Psoas muscle (tissue), 8 donors: ENCODE measurements at places on chromosomes 4 and X.
A peak's percentile ranks its signal among the peaks of the same experiment; 100 is the strongest.

- DNase-seq, result no peak
Measured at GRCh38 chr4:146088690-146089089, 86.8 kb upstream of the LSM6 start.

DNA sequence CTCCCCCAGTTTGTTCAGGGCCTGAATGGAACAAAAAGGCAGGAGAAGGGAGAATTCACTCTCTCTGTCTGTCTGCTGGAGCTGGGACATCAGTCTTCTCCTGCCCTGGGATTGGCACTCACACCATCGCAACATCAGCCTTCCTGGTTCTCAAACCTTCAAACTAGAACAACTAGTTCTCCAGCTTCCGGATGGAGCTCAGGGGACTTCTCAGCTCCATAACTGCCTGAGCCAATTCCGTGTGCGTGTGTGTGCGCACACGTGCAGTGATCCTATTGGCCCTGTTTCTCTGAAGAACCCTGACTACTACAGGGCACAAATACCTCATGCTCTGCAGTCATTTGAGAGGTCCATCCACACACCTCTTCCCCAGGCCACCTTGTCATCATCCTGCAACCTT is 18.7 kb upstream of the MAN2B2 start:
- no peak for DNase-seq

DNA sequence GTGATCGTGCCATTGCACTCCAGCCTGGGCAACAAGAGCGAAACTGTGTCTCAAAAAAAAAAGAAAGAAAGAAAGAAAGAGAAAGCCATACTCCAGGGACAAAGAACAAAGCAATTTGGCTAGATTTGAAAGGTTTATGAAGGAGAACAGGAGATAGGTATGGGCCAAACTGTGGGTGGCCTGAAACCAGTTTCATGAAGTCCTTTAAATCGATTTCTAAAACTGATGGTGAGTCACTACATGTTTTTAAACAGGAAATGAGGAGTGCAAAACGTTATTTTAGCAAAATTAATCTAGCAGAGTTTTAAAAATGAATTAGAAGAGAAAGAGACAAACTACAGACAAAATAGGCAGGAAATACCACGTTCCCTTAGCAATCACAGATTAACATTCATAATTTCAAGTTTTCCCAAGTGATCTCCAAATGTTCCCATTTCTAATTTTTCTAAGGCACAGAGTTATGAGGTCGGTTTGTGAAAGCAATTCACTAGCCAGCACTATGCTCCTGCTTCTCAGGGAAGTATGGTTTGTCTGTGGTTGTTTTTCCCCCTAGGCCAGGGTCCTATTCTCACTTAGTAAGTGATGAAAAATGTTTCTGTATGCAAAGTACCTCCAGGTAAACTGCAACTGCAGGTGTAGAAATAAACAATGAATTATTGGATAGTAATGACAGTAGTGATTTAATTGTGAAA is 190.6 kb downstream of the PPP3CA start:
- DNase-seq, result no peak

DNA sequence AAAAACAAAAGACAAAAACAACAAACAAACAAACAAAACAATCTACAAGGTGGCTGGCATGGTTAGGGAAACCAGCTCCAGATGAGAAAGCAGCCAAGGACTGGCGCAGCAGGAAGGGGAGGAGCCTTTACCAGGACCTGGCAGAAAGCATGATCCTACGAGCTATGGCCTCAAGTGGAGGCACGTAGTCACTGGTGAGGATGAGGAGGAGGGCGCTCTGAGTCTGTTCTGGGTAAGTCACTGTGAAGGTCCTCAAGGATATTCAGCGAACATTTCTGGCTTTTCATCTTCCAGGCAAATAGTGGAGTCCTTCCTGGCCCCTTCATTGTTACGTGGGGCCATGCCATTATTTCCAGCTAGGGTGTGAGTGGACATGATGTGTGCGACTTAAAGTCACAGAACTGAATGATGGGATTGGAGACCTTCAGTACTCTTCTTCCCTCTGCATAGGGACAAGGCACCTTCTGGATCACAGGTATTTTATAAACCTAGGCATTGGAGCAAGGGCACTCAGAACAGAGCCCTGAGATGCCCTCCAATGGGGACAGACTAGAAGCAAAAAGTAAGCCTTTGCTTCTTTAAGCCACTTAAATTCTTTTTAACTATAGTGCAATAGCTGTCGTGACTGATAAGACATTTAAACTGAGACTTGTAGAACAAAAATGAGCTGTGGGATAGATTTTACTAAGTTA is 771.3 kb downstream of the RAB28 start:
- no peak for DNase-seq

DNA sequence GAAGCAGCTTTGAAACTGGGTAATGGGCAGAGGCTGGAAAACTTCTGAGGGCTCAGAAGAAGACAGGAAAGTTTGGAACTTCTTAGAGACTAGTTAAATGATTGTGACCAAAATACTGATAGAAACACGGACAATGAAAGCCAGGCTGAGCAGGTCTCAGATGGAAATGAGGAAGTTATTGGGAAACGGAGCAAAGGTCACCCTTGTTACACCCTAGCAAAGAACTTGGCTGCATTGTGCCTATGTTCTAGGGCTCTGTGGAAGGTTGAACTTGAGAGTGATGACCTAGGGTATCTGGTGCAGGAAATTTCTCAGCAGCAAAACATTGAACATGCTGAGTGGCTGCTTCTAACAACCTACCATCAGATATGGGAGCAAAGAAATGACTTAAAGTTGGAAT is 50.8 kb upstream of the FBXW7 start:
- DNase-seq, result no peak

DNA sequence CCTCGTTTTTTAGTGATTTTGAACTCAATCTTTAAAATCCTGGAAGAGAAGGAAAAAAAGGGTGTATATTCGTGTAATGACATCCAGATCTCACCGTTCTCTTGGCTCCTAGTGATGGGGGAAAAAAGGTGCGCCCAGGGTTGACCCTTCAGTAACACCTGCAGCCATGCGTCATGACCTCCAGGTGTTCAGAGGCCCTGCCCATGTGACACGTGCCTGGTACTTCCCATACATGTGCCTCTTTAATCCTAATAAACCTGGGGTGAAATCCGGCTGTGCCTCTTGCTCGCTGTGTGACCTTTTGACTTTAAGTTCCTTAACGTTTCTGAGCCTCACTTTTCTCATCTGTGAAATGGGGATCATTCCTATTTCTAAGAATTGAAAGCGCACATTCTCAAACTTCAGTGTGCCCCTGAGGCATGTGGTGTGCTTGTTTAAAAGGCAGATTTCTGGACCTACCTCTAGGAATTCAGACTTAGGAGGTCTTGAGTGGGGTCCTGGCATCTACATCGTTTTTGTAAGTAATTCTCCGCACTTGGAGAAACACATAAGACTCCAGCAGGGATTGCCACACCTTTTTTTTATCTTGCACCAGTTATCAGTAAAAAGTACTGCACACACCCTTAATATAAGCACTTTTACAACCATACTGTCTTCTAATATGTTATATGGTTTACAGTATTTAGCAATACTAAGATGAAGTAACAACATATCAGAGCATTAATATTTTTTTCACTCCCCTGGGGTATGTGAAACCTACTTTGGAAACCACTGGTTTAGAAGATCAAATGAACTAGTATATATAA is 90.1 kb downstream of the RELL1 start:
- DNase-seq, result no peak

GRCh38 chr4:181301735-181302710 is 941.2 kb upstream of the TENM3 start:
- peak; percentile 17 for DNase-seq

- no peak for DNase-seq
Measured at GRCh38 chr4:185700048-185700447, 111.9 kb downstream of the SORBS2 start.

GRCh38 chrX:36573720-36574119 is 434.4 kb upstream of the FAM47C start:
- DNase-seq, result no peak

- DNase-seq, result no peak
Measured at GRCh38 chrX:115650916-115651315, 89.9 kb downstream of the PLS3 start.

DNA sequence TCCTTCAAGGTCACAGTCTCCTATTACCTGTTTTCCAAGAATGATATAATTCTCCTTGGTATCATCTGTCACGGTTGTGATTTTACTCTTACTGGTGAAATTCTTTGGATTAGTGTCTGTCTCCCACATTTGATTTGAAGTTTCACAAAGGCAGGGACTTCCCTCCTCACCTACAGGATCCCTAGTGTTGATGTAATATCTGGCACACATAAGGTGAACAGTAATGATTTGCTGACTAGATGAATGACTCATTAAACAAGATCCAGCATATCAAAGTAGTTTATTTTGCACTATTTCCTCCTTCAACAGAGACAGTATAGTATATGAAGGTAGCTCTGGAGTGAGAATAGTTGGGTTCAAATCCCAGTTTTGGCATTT is 135.3 kb upstream of the IL1RAPL2 start:
- DNase-seq, result no peak

- no peak for DNase-seq
Measured at GRCh38 chr4:136803433-136803832, 728.9 kb downstream of the PCDH18 start.

DNA sequence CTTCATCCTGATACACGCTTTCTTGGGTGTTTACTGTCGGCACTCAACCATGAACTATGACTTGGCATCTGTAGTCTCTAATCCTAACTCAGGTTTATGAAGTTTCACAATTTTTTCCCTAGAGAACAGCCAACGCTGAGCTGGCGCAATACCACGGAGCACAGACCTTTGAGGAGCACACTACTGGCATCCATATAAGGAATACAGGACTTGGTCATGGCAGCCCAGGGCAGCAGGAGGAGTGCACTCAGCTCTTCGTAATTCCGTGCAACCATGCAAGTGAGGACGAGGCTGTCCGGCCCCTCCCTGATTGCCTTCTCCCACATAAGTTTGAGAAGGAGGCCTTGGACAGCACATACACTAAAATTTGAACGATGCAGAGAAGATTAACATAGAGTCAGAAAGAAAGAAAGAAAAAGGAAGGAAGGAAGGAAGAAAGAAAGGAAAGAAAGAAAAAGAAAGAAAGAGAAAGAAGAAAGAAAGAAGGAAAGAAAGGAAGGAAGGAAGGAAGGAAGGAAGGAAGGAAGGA is 41.0 kb upstream of the PDLIM5 start:
- DNase-seq, result peak; percentile 89

- DNase-seq, result no peak
Measured at GRCh38 chr4:88215351-88215750, 56.9 kb upstream of the ABCG2 start.

DNA sequence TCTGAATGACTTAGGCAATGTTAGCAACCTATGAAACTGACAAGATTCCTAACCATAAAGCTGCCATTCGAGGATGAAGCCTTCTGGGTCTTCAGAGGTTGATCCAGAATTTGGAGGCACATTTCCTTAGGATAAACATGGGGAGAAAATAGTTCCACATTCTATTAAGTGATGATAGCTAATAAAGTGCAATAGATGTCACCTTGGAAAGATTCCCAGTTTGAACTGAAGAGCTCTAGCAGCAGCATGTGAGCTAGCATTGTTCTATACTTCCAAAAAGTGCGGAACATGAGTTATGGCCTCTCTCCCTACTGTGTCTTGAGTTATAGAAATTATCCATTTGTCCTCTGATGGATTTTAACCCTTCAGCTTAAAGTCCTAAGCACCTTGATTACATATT is 991.4 kb upstream of the SLIT2 start:
- DNase-seq, result no peak

GRCh38 chr4:77127837-77128621 is 29.0 kb upstream of the CCNG2 start:
- DNase-seq, result no peak

GRCh38 chrX:40244980-40245379 is 147.2 kb upstream of the BCOR start:
- DNase-seq, result no peak

- DNase-seq, result no peak
Measured at GRCh38 chr4:54495641-54496040, 162.1 kb upstream of the KIT start.

DNA sequence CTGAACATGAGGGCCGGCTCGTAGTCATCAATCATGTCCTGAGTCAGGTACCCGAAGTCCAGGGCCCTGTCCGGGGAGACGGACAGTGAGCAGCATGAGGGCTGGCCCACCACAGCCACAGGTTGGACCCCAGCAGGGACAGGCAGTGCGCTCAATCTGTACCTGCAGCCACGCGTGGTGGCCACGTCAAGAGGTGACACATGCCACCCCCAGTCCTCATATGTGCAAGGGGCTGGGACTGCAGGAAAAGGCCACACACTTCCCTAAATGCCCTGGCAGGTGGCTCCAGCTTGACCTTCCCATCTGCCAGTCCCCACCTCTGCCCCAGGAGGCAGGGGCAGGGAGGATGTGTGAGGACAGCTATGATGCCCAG is 73.8 kb upstream of the MXD4 start:
- DNase-seq, result no peak

DNA sequence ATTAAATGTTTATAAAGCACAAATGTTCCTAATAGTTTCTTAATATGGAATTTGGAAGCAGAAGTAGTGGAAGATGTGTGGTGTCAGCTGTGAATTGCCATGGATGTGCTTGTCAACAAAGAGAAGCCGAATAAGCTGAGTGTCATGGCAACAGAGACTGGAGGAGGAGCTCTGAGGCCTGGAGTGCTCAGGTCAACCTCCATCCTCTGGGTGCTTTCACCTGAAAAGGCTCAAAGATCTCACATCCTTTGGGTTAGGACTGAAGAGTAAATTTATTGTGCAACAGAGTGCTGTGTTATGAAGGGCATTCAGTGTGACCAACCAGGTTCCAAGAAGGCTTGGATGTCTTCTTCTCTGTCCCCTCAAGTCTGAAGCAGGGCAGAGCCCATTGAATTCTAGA is 18.7 kb downstream of the SGMS2 start:
- DNase-seq, result no peak

DNA sequence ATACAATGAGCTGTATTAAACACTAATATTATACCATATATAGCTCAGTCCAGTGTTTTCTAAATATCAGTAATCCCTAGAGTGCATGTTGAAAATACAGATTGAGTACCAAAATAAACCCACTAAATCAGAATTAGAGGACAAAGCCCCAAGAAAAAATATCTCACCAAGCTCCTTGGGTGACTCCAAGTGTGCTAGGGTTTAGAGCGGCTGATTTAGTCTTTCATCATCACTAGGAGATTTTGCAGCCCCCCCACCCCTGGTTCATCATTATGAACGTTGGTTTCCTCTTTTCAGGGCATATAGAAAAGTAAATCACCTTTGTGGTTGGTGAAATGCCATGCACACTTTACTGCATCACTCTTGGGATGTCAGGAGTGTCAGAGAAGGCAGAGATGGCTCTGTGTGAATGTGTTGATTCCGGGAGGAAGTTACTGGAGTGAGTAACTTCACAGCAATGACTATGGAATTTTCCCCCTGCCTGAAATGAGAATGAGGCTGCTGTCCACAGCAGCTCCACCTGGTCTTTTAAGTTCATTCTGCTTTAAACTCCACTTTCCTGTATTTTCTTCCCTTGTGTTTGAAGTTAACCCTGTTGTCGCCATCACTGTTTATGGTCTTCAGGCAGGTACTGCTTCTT is 25.2 kb upstream of the ANAPC4 start:
- no peak for DNase-seq

GRCh38 chrX:316351-317325 is 2.0 kb downstream of the GTPBP6 start:
- no peak for DNase-seq

DNA sequence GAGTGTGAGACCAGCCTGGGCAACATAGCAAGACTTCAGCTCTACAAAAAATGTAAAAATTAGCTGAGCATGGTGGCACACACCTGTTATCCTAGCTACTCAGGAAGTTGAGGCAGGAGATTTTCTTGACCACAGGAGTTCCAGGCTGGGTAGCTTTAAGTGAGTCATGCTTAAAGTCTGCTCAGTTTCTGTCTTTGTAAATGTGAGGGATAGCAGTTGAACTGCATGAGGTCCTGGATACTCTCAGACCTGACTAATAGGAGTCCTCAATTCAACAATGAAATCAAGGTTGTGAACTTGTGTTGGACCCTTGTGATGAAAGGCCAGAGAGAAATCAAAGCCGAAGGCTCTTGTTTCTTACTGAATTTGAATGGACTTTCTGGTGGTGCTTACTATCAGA is 45.2 kb downstream of the STARD8 start:
- DNase-seq, result no peak
